ENCODE measurements at places on chromosomes 2 and 18.

DNA sequence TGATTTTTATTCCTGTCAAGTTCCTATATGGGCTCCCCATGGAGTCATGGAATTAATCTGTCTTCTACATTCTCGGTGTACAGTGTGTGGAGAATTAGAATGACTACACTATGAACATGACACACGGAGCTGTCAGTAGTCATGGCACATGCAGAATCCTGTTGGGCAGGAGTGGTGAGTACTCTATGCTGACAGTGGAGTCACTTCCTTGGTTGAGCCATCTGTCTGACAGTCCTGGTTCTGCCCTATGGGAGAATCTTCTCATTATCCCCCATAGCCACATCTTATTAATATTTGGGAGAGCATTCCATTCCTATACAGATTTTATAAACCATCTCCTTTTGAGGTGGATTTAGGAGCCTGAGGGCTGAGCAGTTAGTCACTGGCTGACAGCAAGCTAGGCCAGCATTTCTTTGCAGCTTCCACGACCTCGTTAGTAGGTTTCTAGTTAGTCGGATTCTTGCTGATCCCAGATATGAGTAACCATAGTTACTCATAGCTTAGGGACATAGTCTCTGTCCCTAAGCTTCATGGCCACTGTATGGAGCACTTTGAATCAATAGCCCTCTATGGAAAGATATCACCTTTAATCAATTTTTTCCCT lies 90.6 kb downstream of the MDH1 start:
- no peak for DNase-seq

DNA sequence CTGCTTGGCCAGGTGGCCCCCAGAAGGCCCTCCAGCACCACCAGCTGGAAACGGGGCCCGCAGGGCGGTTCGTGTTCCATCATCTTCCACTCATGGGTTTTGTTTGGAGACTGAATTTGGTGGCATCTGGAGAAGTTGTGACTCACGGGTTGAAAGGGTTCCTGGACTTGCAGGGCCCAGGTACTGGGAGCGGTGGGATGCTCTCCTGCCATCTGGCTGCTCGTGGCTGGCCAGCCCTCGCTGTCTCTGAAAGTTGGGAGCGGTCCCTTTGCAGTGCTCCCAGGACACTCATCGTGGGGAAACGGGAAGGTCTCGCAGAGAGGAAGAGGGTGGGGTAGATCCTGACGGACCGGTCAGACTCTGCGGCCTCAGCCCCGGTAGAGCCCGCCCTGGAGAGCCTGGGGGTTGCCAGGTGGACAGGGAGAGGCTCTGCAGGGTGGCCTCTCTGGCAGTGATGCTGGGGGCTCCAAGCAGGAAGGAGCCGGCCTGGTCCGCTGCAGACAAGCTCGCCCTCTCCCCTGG lies 47.5 kb downstream of the TWIST2 start:
- DNase-seq = no peak

- DNase-seq = no peak
Measured at GRCh38 chr18:54737986-54738385, 90.3 kb upstream of the RAB27B start.

DNA sequence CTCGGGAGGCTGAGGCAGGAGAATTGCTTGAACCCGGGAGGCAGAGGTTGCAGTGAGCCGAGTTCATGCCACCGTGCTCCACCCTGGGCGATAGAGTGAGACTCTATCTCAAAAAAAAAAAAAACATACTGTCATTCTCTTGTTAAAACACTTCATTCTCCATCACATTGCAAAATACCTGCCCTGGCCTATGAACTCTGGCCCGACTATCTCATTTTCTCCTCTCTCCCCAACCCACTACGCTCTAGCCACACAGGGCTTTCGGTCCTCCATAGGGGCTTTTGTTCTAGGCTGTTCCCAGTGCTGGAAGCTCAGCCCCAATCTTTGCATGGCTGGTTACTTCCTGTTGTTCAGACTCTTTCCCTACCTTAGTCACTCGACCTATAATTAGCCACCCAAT lies 10.3 kb downstream of the CEP76 start:
- DNase-seq = no peak

DNA sequence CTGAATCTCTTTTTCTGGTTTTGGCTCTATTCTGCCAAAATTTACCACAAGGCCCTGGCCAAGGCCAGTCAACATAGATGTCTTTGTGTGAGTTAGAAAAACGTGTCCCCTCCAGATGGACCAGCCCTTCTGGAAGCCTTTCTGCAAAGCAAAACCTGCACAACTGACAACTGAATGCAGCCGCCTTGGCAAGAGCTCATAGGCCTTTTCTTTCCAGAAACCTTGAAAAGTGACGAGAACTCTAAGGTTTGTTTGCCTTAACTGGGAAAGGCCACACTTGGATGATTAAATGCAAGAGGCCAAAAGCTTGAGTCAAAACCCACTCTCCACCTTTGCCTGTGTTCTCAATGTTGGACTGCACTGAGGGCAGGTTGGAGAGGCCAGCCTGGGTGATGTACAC lies 103.9 kb downstream of the COLEC12 start:
- no peak for DNase-seq

DNA sequence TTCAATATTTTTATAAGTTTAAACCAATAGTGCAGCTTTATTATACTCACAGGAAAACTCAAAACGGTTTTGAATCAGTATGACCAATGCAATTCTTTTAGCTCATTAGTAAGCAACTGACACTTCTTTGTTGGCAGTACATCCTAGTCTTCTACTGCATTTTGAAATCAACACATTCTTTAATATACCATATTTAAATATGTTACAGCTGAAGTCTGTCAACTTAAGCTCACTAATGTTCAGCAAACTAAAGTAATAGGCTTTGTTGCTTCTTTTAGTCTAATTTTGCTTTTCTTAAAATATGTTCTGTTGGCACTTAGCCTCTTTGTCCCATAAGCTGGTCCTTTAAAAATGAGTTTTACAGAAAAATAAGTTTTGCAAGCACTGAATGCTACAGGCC lies 55.4 kb upstream of the CCBE1 start:
- no peak for DNase-seq

- DNase-seq = no peak
Measured at GRCh38 chr2:240238201-240238600, 97.7 kb upstream of the OTOS start.

Data from CD4-positive, alpha-beta T cell treated with Interleukin-17A for 1 hour (primary cell).